Motor neuron (in vitro differentiated cells): ENCODE measurements at places on chromosomes 3 and 15. TPM values are rescaled to one million over a fixed set of nuclear protein-coding genes. Genes with fewer than 3 reads are reported as not detected.
A peak's percentile ranks its signal among the peaks of the same experiment; 100 is the strongest.

The CACNA2D3 gene
- total RNA-seq = 9.5 and 9.7 TPM in 2 replicates

The PLCH1 gene
- 5.6 and 6.1 TPM in 2 replicates for total RNA-seq

The TGM4 gene
- total RNA-seq = 0.14 and 0.30 TPM in 2 replicates

The TMEM207 gene
- total RNA-seq = 0.14 and 0.16 TPM in 2 replicates

- peak; percentile 10 for ATAC-seq
Measured at GRCh38 chr3:136862617-136863322, 762 bp downstream of the NCK1 start.

GRCh38 chr3:50442945-50443579 lies 60.4 kb downstream of the CACNA2D2 start:
- no peak for ATAC-seq

GRCh38 chr15:63388511-63388910 lies 6.9 kb upstream of the CA12 start:
- no peak for ATAC-seq

- no peak for ATAC-seq
Measured at GRCh38 chr3:102511168-102511567, 76.4 kb downstream of the ZPLD1 start.

DNA sequence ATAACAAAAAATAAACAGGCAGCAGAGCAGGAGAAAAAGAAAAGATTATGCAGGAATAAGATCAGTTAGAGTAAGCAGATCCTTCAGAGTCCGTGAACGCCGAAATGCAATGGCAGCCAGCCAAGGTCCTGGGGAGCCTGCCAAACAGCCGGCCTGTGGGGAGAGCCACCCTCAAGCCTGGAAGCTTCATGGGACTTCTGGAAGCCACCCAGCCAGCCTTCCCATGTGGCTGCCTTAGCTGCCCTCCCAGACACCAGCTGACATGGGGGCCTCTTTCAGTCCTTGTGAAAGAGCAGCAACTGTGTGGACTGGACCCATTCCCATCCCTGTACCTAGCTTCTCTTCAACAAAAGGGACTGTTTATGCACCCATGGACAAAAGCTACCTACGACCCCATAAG lies 64.9 kb upstream of the RAD18 start:
- peak; percentile 93 for ATAC-seq

DNA sequence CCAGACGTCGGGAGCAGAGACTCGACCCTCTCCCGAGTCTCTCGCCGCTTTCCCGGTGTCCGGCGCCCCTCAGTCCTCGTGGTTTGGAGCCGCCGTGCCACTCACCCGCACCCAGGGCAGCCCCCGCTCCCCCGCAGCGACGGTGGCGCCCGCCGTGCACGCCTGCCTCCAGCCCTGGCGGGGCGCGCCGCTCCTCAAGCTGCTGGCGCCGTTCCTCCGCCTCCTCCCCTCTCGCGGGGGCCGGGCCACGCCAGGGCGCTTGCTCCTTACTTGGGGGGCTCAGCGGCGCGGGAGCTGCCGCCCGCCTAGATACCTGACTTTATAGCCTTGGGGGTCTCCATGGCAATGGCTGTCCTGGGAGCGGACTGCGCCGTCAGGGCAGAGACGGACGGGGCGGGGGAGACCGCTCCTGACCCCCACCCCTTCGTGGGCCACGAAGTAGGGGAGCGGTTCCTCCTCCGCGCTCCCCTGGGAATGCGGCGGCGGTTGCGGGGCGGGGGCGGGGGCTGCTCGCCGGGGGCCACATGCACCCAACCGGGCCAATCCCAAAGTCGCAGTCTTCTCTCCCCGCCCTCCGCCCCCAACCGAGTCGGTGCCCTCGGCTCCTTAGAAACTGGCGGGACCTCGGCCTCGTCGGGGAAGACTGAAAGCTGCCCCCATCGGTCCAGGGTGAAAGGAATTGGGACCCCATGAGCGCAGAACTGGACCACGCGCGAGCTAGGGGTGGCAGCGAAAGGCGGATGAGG lies at the start of gene ANKRD63:
Gene ANKRD63 (minus strand): TSS at position 196 of the 746 bp plus-strand sequence. CDS start 478 bp downstream, outside the sequence.
- ATAC-seq = peak; percentile 29

GRCh38 chr3:140760324-140761075 lies 82.6 kb downstream of the TRIM42 start:
- no peak for ATAC-seq

DNA sequence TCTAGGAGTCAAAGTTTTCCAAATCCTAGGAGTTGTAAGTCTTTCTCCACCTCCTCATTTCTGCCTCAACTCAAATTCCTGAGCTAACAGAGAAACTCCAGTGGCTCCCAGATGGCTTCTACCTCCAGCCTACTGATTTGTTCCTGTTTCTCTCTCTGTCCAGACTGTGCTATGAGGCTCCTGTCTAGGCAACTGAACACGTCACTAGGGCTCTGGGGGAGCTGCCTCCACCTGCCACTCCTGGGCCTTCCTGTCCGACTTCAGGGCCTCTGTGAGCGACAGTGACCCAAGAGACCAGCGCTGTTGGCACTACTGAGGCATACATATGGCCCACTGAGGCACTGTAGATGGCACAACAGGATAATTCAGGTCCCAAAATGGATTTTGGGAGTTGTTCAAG lies 71.4 kb downstream of the EXOG start:
- no peak for ATAC-seq

GRCh38 chr3:29004885-29005599 lies 275.8 kb upstream of the RBMS3 start:
- no peak for ATAC-seq

- no peak for ATAC-seq
Measured at GRCh38 chr3:189684317-189684716, 53.1 kb downstream of the TP63 start.

GRCh38 chr3:131541288-131541687 lies 38.5 kb upstream of the MRPL3 start:
- ATAC-seq = no peak

GRCh38 chr3:474828-475227 lies 278.3 kb downstream of the CHL1 start:
- ATAC-seq = no peak

DNA sequence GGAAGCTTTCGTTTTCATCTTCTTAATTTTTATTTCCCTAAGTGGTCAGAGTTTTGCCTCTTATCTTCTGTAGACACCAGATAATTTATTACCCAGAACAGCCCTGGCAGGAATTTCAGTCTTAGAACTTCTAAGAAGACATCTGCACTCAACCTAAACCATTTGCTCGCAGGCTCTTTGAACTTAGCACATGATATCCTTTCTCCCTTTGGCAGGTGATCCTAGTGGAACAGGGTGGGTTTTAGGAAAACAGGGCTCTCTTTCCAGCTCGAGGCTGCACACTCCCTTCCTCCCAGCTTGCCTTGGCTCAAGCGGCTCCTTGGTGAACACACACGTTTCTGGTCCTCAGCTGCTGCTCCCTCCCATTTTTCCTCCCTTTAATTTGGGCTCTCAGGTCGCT lies 116.5 kb downstream of the THSD4 start:
- ATAC-seq = no peak

DNA sequence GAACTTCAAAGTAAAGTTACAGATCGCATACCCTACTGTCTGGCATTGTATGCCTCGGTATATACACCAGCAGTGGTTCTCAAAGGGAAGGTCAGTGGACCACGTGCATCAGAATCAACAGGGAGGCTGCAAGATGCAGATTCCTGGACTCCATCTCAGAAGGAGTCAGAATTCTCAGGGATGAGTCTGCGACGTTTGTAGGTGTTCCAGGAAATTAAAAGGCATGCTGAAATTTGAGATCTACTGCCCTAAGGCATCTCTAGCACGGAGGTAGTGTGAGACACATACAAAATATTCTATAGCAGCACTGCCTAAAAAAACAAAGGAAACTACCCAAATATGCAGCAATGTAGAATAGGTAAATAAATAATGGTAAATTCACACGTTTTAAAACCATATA lies 136.8 kb upstream of the BNIP2 start:
- ATAC-seq = no peak

GRCh38 chr3:70658513-70659310 lies 346.3 kb upstream of the MDFIC2 start:
- ATAC-seq = peak; percentile 84

DNA sequence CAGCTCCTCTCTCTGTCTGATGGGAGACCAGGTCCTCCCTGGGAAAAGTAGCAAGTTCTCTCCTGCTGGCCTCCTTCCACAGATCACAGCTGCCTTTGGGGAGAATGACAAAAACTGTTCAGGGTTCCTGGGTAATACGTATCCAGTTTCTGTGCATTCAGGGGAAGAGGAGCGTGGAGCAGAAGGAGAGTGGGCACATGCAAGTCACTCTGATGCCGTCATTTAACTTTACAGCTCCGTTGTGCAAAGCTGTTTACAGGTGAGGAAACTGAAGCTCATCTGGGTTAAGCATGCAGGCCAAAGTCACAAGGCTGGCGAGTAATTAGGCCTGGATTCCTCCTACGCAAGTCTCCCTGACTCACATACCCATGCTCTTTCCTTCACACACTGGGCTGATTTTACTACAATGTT lies 7.5 kb upstream of the TM4SF1 start:
- no peak for ATAC-seq
